Peyer's patch (tissue), 4 donors: ENCODE measurements at places on chromosomes 7 and 10. TPM values are rescaled to one million over a fixed set of nuclear protein-coding genes. Genes with fewer than 3 reads are reported as not detected.
A peak's percentile ranks its signal among the peaks of the same experiment; 100 is the strongest.

DNA sequence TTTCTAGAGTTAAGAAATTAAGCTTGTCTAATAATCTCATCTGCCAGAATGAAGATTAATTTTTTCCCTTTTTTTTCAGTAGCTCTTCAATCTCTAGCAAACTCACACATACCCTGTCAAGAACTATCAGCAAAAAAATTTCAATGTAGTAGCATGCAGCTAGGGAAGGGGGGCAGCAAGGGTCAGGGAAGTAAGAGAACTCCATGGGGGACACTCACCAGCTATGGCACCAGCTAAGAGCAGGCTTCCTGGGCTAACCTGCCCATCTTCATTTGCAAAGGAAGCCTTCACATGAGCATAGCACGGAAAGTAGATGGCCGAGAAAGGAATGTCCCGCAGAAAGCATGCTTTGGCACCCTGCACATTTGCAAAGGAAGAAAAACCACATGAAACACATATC, 190.4 kb downstream of the SLC25A13 start:
- H3K4me1 ChIP-seq: no peaks in the 10 kb centered on the region
- no peak overlapping the region for H3K27ac ChIP-seq
- no peaks in the 10 kb centered on the region for H3K27me3 ChIP-seq
- DNase-seq: no peak
- H3K36me3 ChIP-seq: no peaks in the 10 kb centered on the region
- H3K4me3 ChIP-seq: no peak overlapping the region

Gene PRKCQ
- total RNA-seq: 11.6 TPM

Gene PAPOLB
- not detected for total RNA-seq

DNA sequence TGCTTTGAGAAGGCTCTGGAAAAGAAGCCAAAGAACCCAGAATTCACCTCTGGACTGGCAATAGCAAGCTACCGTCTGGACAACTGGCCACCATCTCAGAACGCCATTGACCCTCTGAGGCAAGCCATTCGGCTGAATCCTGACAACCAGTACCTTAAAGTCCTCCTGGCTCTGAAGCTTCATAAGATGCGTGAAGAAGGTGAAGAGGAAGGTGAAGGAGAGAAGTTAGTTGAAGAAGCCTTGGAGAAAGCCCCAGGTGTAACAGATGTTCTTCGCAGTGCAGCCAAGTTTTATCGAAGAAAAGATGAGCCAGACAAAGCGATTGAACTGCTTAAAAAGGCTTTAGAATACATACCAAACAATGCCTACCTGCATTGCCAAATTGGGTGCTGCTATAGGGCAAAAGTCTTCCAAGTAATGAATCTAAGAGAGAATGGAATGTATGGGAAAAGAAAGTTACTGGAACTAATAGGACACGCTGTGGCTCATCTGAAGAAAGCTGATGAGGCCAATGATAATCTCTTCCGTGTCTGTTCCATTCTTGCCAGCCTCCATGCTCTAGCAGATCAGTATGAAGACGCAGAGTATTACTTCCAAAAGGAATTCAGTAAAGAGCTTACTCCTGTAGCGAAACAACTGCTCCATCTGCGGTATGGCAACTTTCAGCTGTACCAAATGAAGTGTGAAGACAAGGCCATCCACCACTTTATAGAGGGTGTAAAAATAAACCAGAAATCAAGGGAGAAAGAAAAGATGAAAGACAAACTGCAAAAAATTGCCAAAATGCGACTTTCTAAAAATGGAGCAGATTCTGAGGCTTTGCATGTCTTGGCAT, 4.8 kb downstream of the IFIT2 start:
- H3K27me3 ChIP-seq: no peaks in the 10 kb centered on the region
- no peak overlapping the region for H3K27ac ChIP-seq
- no peak for DNase-seq
- H3K4me1 ChIP-seq: no peaks in the 10 kb centered on the region
- no peak overlapping the region for H3K4me3 ChIP-seq

DNA sequence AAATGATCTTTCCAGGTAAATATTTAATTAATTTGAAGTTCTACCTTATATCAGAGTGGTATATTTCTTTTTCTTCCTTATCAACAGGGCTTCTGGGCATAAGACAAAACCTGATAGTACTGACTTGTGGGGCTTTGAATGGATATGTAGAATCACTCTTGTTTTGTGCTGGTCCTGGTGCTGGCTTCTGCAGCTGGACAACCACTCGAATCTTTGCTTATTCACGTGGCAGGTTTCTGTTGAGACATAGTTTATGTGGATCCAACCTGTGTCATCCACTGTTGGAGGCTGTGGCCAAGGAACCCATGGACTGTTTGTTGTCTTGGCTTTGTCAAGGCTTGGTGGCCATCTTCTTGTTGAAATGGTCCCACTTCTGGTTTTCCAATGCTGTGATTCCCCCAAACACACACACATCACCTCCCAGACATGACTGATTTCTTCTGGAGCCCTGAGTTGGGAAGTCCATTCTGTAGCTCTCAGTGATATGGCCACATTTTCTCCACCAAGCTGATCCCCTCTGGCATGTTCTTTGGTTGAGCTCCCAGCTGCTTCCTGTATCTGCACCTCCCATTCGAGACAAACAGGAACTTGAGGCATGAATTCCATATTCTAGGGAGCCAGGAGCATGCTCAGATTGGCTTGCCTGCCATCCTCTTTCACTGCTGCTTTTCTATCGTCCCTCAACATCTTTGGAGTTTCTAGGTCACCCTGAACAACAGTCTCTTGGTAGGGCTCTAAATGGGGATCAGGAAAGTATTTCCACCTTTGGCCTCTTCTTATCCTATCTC, 19.5 kb downstream of the TAS2R41 start:
- no peak overlapping the region for H3K4me3 ChIP-seq

- H3K4me1 ChIP-seq: no peaks in the 10 kb centered on the region
- H3K36me3 ChIP-seq: no peaks in the 10 kb centered on the region
- DNase-seq: no peak
- no peak overlapping the region for H3K4me3 ChIP-seq
- no peak overlapping the region for H3K27ac ChIP-seq
Observed at GRCh38 chr10:17766731-17767130, 14.7 kb downstream of the TMEM236 start.

DNA sequence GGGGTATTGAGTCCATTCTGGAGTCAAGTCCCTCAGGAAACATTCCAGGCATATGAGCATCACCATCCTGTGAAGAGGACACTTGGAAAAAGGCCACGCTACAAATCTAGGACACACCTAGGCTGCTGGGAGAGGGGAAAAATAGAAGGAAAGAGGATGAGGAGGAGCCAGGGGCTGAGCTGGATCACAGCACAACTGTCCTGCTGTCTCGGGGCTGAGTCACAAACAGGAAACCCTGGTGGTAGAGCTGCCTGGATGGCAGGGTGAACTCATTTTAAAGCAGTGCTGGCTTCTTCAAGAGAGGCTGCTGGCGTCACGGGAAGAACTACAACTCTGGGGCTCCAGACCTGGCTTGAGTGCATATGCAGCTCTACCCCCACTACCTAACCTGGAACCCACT, 151.5 kb downstream of the RNF216 start:
- DNase-seq: no peak
- no peaks in the 10 kb centered on the region for H3K4me1 ChIP-seq
- no peaks in the 10 kb centered on the region for H3K27me3 ChIP-seq
- no peak overlapping the region for H3K27ac ChIP-seq
- no peak overlapping the region for H3K4me3 ChIP-seq

Gene ATOH7
- 2.6 TPM for total RNA-seq

Gene CTTNBP2
- 31.4 TPM for total RNA-seq

GRCh38 chr10:123148414-123149161, 652 bp downstream of the HMX2 start:
- no peaks in the 10 kb centered on the region for H3K4me1 ChIP-seq
- no peak for DNase-seq
- H3K4me3 ChIP-seq: peak overlapping the region; percentile 33
- no peaks in the 10 kb centered on the region for H3K27me3 ChIP-seq
- no peak overlapping the region for H3K27ac ChIP-seq
- no peaks in the 10 kb centered on the region for H3K36me3 ChIP-seq

- no peak overlapping the region for H3K4me3 ChIP-seq
- no peak for DNase-seq
- H3K27me3 ChIP-seq: no peaks in the 10 kb centered on the region
- peaks cover 15% of the 10 kb centered on the region for H3K36me3 ChIP-seq
- no peaks in the 10 kb centered on the region for H3K4me1 ChIP-seq
Observed at GRCh38 chr10:15824498-15824897, 35.8 kb downstream of the MINDY3 start.

Gene SP4
- 4.2 TPM for total RNA-seq

Gene WBP1L
- total RNA-seq: 68.3 TPM

DNA sequence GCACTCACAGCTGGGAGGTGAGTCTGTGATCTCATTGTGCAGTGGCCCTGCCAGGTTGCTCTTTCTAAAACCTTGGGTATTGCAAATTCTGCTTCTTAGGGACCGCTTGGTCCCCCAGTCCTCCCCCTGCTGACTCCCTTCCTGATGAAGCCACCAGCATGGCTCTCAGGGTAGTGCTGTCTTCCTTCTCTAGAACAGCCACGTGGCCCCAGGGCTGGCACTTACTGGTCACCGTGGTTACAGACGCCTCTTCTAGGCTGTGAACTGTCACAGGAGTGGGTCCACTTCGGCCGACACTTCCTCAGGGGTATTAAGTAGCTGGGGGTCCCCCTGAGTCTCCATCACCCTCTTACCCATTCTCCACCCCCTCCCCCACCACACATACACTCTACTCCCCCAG, 2.7 kb upstream of the HTRA1 start:
- peaks cover 17% of the 10 kb centered on the region for H3K4me1 ChIP-seq
- no peaks in the 10 kb centered on the region for H3K27me3 ChIP-seq
- H3K4me3 ChIP-seq: no peak overlapping the region

DNA sequence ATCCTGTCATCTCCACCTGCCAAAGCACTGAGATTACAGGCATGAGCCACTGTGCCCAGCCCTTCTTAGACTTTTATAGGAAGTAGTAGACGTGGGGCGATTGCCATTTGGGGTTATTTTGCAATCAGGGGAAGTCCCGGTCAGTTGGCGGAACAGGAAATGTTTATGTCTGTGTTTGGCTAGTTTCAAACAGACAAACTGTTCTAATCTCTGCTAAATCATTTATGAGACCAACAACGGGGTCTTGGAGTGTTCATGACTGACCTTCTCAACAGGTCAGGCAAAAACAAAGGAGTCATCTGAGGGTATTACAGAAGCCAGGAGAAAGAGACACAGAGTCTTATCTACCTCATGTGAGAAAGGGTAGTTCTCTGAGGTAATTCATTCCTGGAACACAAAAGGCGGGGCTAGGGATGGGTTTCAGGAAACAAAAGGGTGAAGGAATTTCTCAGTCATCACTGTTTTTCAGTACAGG, 6.6 kb upstream of the TPK1 start:
- no peak overlapping the region for H3K4me3 ChIP-seq
- DNase-seq: peak; percentile 64
- H3K36me3 ChIP-seq: no peaks in the 10 kb centered on the region
- H3K4me1 ChIP-seq: no peaks in the 10 kb centered on the region
- H3K27ac ChIP-seq: peak overlapping the region; percentile 64

DNA sequence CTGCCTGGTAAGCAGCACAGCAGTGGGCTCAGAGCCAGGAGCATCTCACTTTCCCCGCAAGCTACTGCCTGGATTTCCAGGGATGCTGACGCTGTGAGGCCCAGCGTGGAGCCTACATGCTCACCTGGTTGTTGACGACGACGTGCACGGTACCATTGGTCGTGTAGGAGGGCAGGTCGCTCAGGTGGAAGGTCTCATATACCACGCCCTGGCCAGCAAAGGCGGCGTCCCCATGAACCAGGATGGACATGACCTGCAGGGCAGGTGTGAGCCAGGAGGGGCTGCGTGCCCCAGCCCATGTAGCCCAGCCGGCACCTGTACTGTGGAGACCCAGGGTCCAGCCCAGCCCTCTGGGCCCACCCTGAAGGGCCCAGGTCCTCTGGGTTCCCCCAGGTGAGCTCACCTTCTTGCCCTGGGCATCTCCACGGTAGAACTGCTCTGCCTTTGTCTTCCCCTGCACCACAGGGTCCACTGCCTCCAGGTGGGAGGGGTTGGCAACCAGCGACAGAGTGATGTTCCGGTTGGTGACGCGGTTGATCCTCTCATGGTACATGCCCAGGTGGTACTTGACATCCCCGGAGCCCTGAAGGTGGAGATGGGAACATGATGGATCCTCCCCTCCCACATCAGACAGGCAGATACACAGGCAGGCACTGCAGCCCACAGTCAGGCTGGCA, 15.4 kb downstream of the OGDHL start:
- H3K4me3 ChIP-seq: no peak overlapping the region
- no peak for DNase-seq
- no peaks in the 10 kb centered on the region for H3K4me1 ChIP-seq

DNA sequence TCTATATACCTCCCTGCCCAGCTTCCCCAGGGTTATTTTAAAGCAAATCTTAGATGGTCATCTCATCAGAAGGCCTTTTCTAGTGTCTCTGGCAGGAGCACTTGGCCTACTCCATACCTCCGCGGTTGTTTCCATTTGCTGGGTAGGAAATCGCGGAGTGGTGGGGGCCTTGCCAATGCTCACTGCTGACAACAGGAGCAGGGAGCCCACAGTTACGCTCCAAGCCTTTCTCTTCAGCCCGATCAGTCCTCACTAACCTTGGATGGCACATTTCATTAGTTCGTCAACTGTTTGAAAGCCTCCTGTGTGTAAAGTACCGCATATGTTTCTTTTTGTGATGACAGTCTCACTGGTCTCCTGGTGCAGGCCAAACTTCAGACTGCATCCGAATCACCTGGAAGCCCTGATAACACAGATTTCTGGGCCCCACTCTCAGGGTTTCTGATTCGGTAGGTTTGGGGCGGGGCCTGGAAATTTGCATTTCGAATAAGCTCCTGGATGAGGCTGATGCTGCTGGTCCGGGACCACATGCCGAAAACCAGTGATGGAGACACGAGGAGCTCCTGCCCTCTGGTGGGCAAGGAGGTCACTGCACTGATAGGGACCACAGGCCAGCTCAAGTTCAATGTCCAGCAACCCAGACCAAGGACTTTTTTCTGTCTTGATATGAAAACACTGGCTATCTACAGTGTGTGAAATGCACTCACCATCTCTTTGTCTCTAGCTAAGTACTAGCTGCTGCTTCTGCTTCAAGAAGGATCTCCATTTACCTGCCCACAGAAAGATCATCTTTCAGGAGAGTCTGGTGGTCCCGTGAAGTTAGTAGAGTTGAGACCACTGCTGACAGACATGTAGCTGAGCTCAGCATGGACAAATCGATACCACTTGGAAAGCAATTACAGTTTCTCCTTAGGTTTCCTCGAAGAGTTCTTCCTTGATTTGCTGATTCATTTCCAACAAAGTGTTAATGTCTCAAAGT, 14.0 kb downstream of the LRGUK start:
- DNase-seq: peak; percentile 45
- no peaks in the 10 kb centered on the region for H3K36me3 ChIP-seq
- no peak overlapping the region for H3K27ac ChIP-seq
- no peaks in the 10 kb centered on the region for H3K27me3 ChIP-seq
- H3K4me1 ChIP-seq: no peaks in the 10 kb centered on the region

Gene ACTL6B
- total RNA-seq: not detected

Gene CALHM3
- not detected for total RNA-seq

DNA sequence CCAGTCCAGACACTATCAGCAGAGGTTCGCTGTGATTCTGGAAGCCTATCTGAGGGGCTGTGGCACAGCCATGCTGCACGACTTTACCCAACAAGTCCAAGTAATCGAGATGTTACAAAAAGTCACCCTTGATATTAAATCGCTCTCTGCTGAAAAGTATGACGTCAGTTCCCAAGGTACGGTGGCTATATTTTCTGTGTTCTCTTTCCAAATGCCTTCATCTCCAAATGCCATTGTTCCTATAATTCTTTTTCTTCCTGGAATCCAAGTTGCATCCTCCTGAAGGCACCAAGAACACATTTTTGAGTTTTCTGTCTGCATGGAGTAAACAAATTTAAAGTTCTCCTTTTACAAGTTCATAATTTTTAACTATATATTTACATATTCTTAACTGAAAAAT, 7.7 kb downstream of the PIK3CG start:
- no peak for DNase-seq
- no peaks in the 10 kb centered on the region for H3K36me3 ChIP-seq
- peaks cover 6% of the 10 kb centered on the region for H3K4me1 ChIP-seq
- H3K27ac ChIP-seq: no peak overlapping the region
- no peak overlapping the region for H3K4me3 ChIP-seq

Gene AMPH
- 0.57 TPM for total RNA-seq
